ENCODE measurements at places on chromosomes 1 and 21.

- H3K27me3 ChIP-seq = no peaks in the 10 kb centered on the region
- no peak for DNase-seq
- H3K27ac ChIP-seq = peak overlapping the region; percentile 96
- H3K4me1 ChIP-seq = peaks cover 38% of the 10 kb centered on the region
- H3K36me3 ChIP-seq = no peaks in the 10 kb centered on the region
- H3K4me3 ChIP-seq = peak overlapping the region; percentile 96
Measured at GRCh38 chr1:35808450-35809113, 766 bp downstream of the AGO4 start.

DNA sequence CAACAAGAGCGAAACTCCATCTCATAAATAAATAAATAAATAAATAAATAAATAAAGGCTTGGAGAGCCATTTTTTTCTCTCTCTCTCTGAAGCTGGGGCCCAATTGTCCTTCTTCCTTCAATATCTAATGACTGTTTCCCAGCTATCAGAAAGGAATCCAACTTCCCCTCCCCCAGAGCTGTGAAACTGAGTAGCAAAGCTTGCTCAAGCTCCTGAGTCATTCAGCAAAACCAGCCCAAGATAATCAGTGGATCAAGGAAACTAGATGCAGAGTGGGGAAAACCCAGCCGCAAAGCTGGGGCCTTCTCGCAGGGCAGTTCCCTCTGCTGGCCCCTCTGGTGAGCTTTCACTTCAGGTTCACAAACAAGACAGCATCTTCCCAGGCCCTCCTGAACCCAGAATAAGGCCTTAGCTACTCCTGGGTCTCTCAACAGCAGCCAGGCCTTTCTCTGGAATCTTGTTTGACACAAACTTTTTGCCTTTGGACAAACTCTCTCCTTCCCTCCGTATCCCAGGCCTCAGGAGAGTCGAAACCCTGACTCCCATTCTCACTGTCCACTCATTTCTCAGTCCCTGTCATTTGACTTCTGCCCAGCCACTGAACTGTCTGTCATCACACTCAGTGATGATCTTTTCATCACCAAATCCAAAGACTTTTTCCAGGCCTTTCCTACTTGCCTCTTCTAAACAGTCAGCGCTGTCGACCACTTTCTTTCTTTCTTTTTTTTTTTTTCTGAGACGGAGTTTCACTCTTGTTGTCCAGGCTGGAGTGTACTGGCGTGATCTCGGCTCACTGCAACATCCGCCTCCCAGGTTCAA is 18.0 kb upstream of the PTP4A2 start:
- H3K4me3 ChIP-seq = no peak overlapping the region
- H3K27ac ChIP-seq = peak overlapping the region; percentile 88
- peak; percentile 95 for DNase-seq

DNA sequence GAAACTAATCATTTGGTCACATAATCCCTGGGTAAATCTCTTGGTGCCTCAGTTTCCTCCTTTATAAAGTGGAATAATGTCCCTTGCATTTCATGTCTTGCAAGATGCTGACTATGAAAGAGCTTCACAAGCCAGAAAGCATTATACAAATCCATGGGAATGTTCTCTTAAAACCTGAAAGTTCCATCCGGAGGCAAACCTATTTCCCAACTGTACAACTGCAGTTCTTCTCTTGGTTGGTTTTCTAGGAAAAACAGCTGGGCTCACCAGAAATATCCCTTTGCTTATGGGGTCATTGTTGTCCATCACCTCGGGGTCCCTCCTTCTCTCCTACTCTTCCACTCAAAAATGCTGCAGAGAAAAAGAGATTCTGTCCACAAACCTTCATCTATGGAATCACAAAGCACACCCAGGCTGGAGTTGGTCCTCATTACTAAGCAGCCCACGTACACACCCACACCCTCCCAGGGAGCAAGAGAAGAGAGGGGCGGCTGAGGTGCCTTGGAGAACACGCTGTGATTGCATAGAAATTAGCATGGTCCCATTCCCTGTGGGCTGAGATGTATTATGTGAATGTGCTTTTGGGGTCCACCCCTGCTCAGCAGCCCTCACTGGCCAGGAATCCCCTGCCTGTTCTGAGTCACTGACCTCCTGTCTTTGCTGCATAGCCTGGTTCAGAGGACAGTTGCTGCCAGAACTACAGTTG is 5.0 kb upstream of the PLXNA2 start:
- DNase-seq = no peak
- H3K36me3 ChIP-seq = no peaks in the 10 kb centered on the region
- H3K27me3 ChIP-seq = no peaks in the 10 kb centered on the region
- H3K4me1 ChIP-seq = peaks cover 14% of the 10 kb centered on the region
- no peak overlapping the region for H3K27ac ChIP-seq

DNA sequence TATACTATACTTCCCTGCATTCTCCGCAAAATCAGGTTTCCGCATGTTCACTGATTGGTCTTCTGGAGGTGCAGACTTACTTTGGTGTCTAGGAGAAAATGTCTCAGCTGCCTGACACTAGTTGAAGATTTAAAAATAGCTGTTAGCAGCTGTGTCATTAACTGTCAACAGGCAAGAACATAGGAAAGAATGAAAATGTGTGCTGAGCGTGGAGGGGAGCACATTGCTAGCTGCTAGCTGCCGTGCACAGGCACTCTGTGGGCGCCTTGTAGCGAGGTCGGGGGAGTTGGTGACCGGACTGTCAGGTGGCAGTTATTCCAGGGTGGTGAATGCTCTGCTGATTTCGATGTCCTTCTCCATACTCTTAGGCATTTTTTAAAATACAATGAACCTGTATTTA is 5.2 kb downstream of the FAAH start:
- H3K4me1 ChIP-seq = peaks cover 29% of the 10 kb centered on the region
- no peak overlapping the region for H3K4me3 ChIP-seq
- H3K27ac ChIP-seq = no peak overlapping the region
- no peak for DNase-seq

GRCh38 chr1:101444873-101445618 is 208.2 kb downstream of the S1PR1 start:
- DNase-seq = no peak
- no peaks in the 10 kb centered on the region for H3K4me1 ChIP-seq
- no peak overlapping the region for H3K4me3 ChIP-seq

DNA sequence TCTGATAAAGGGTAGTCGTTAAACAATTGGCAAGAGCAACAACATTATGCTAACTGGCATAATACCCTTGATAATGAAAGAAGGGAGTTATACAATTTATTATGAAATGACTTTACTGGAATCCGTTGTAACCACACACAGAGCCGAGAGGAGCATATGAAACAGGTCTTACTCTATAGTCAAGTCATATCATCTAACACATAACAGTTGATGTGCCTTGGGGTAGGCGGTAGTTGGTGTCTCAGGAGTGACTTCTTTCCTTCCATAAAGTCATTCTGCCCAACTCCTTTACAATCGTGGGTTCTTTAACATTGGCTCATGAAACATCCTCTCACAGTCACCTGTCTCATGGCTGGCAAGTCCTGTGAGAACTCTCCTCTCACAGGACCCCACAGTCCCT is 225.2 kb downstream of the LTN1 start:
- H3K4me1 ChIP-seq = peaks cover 69% of the 10 kb centered on the region
- H3K4me3 ChIP-seq = no peak overlapping the region
- peak overlapping the region; percentile 83 for H3K27ac ChIP-seq
- H3K27me3 ChIP-seq = no peaks in the 10 kb centered on the region
- DNase-seq = no peak

DNA sequence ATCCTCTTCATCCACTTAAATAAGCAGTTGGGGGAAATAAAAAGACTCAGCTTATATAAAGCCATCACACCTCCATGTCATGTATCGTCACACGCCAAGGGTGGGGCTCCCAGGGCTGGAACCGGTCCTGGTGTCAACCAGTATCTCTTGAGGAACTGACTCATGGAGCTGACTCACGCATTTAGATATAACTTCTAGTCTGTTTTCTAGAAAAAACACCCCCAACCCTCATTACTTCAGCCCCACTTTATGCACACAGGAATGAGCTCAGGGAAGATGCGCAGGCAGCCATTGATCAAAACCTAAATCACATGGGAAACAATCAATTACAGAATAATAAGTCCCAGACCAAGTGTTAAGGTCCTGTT is 6.9 kb upstream of the IL22RA1 start:
- H3K4me3 ChIP-seq = no peak overlapping the region
- no peaks in the 10 kb centered on the region for H3K36me3 ChIP-seq
- DNase-seq = no peak
- H3K4me1 ChIP-seq = peaks cover 14% of the 10 kb centered on the region

- H3K4me3 ChIP-seq = no peak overlapping the region
- DNase-seq = no peak
- no peaks in the 10 kb centered on the region for H3K4me1 ChIP-seq
- H3K36me3 ChIP-seq = no peaks in the 10 kb centered on the region
Measured at GRCh38 chr1:212205843-212206242, 79.4 kb upstream of the PPP2R5A start.

- H3K27ac ChIP-seq = no peak overlapping the region
- H3K27me3 ChIP-seq = no peaks in the 10 kb centered on the region
- no peaks in the 10 kb centered on the region for H3K36me3 ChIP-seq
- no peak overlapping the region for H3K4me3 ChIP-seq
- H3K4me1 ChIP-seq = peaks cover 11% of the 10 kb centered on the region
Measured at GRCh38 chr1:48229317-48229716, 6.8 kb downstream of the SLC5A9 start.

GRCh38 chr21:18771845-18772380 is 368.3 kb upstream of the TMPRSS15 start:
- no peak overlapping the region for H3K27ac ChIP-seq
- H3K4me1 ChIP-seq = no peaks in the 10 kb centered on the region
- no peak overlapping the region for H3K4me3 ChIP-seq
- H3K27me3 ChIP-seq = no peaks in the 10 kb centered on the region
- no peak for DNase-seq

DNA sequence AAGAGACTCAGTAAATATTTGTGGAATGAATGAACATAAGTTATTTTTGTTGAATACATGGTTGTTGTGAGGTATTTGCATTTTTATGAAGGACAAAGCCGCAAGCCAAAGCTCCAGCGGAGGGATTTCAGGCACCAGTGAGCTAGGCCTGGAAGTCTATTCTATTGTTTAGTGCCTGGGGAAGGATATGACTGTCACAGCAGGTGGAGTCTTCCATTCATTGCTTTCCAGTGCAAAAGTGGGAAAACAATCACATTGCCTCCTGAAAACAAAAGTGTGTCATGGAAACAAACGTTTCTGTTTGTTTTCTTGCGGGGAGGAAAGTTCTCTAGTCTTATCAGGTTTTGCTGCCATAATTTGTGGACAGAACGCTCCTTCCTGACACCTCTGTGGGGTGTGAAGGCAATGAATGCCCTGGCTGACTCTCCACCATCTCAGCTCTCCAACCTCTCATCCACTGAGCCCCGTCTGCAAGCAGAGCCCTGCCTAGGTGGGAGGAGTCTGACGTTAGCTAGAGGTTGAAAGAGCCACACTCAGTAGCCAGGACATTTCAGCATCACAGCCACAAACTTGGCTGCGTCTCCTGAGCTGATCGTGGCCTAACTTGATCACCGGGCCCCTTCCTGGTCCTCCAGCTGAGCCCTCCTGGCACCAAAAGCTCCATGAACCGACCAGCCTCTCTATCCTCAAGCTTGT is 739.1 kb downstream of the MATN1 start:
- H3K36me3 ChIP-seq = no peaks in the 10 kb centered on the region
- H3K27ac ChIP-seq = no peak overlapping the region
- peak; percentile 80 for DNase-seq
- no peaks in the 10 kb centered on the region for H3K27me3 ChIP-seq
- H3K4me1 ChIP-seq = no peaks in the 10 kb centered on the region
- H3K4me3 ChIP-seq = no peak overlapping the region

GRCh38 chr1:224736619-224737352 is 120.7 kb downstream of the CNIH3 start:
- H3K36me3 ChIP-seq = no peaks in the 10 kb centered on the region
- peaks cover 42% of the 10 kb centered on the region for H3K4me1 ChIP-seq
- peak overlapping the region; percentile 14 for H3K4me3 ChIP-seq
- H3K27ac ChIP-seq = peak overlapping the region; percentile 40
- DNase-seq = no peak

- no peaks in the 10 kb centered on the region for H3K36me3 ChIP-seq
- H3K27ac ChIP-seq = no peak overlapping the region
- no peaks in the 10 kb centered on the region for H3K4me1 ChIP-seq
- H3K4me3 ChIP-seq = no peak overlapping the region
- no peaks in the 10 kb centered on the region for H3K27me3 ChIP-seq
- peak; percentile 89 for DNase-seq
Measured at GRCh38 chr1:30171537-30172298, 551.7 kb downstream of the MATN1 start.

DNA sequence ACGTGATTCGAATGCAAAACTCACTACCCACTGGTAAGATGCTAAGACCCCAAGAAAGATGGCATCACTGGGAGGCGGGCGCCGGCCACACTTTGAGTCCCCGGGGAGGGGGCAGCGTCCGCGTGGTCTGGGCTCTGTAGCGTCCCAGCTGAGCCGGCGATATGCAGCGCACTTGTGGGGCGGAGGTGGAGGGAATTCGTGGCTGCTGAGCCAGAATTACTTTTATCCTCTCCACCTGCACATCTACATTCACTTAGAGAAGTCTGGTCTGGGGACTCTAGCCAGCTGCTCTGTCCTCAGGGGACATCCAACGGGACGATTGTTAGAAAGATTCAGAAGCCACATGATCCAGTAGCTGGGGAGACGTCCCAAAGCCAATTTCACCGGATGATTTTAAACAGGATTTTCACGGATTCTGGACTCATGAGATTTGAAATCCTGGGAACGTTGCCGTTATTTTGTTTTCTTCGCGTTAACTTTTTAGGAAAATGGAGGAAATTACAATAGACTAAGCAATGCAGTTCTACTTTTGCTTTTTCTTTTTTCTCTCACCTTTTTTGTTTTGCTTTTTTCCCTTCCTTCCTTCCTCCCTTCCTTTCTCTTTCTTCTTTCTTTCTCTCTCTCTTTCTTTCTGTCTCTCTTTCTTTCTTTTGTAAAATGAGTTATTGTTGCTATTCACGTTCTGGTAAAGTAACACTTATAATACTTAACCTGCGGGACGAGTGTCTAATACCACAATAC is 1.3 kb downstream of the JAM2 start:
- H3K36me3 ChIP-seq = no peaks in the 10 kb centered on the region
- H3K4me1 ChIP-seq = peaks cover 38% of the 10 kb centered on the region
- peak overlapping the region; percentile 90 for H3K4me3 ChIP-seq

GRCh38 chr1:16038620-16038912 is 5.0 kb upstream of the CLCNKB start:
- H3K4me3 ChIP-seq = no peak overlapping the region
- DNase-seq = no peak
- H3K27ac ChIP-seq = no peak overlapping the region
- H3K36me3 ChIP-seq = no peaks in the 10 kb centered on the region
- H3K4me1 ChIP-seq = no peaks in the 10 kb centered on the region

DNA sequence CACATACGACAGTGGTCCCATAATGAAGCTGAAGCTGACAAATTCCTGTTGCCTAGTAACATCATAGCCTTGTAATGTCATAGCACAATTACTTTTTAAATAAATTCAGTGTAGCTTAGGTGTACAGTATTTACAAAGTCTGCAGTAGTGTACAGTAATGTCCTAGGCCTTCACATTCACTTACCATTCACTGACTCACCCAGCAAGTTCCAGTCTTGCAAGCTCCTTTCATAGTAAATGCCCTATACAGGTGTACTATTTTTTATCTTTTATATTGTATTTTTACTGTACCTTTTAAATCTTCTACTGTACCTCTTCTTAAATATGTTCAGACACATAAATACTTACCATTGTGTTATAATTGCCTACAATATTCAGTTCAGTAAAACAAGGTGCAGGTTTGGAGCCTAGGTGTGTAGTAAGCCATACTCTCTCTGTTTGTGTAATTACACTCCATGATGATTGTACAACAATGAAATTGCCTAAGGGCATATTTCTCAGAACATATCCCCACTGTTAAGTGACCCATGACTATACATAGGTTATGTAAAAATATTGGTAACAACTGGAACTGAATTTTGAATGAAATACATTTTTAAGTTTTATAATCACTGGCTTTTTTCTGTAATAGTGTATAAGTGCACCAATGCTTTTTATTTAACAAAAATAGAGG is 33.5 kb upstream of the ADAM30 start:
- H3K4me3 ChIP-seq = no peak overlapping the region
- no peak for DNase-seq
- H3K27me3 ChIP-seq = no peaks in the 10 kb centered on the region
- no peaks in the 10 kb centered on the region for H3K4me1 ChIP-seq
